ENCODE measurements at places on chromosomes 13 and 19. TPM values are rescaled to one million over a fixed set of nuclear protein-coding genes. Genes with fewer than 3 reads are reported as not detected.

PSG1 gene
- total RNA-seq = 1.2 TPM

HS6ST3 gene
- total RNA-seq = 0.12 TPM

MISP gene
- total RNA-seq = under 0.01 TPM

ZNF471 gene
- 2.9 TPM for total RNA-seq

C19orf81 gene
- total RNA-seq = not detected

CLEC17A gene
- not detected for total RNA-seq

ZNF667 gene
- 4.3 TPM for total RNA-seq

IGSF23 gene
- 0.08 TPM for total RNA-seq

DPF1 gene
- not detected for total RNA-seq

ZNF723 gene
- not detected for total RNA-seq

IFI30 gene
- 16.7 TPM for total RNA-seq

CYP4F8 gene
- total RNA-seq = not detected

LAIR1 gene
- total RNA-seq = not detected

AP1M2 gene
- 2.5 TPM for total RNA-seq

RCBTB1 gene
- total RNA-seq = 14.2 TPM

PTH2 gene
- total RNA-seq = not detected

ANKRD24 gene
- total RNA-seq = 0.53 TPM

LILRB2 gene
- not detected for total RNA-seq

CYP4F2 gene
- total RNA-seq = not detected

ZNF14 gene
- 4.9 TPM for total RNA-seq

RASGRP4 gene
- not detected for total RNA-seq

VSTM2B gene
- total RNA-seq = not detected

MTRF1 gene
- 6.6 TPM for total RNA-seq

IL4I1 gene
- 0.23 TPM for total RNA-seq

ZNF625 gene
- 6.1 TPM for total RNA-seq
